ENCODE measurements at places on chromosomes 7 and 10.

DNA sequence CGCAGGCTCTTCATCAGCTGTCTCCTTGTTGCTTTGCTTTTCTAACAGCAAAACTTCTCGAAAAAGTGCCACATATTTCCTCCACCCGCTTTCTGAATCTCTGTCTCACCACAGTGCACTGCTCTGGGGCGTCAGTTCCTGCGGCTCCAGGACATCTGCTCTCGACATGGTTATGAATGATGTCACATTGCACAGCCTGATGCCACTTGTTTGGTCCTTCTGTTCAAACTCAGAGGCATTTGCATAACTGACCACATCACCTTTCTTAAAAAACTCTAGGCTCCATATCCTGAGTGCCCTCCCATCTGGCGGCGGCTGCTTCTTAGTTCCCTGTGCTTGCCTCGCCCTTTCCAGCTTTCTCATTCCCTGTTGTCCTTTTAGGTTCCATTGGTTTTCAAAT is 469.3 kb upstream of the COBL start:
- no peaks in the 10 kb centered on the region for H3K4me1 ChIP-seq
- no peak overlapping the region for H3K4me3 ChIP-seq
- H3K27me3 ChIP-seq: no peaks in the 10 kb centered on the region
- H3K27ac ChIP-seq: no peak overlapping the region
- DNase-seq: no peak

DNA sequence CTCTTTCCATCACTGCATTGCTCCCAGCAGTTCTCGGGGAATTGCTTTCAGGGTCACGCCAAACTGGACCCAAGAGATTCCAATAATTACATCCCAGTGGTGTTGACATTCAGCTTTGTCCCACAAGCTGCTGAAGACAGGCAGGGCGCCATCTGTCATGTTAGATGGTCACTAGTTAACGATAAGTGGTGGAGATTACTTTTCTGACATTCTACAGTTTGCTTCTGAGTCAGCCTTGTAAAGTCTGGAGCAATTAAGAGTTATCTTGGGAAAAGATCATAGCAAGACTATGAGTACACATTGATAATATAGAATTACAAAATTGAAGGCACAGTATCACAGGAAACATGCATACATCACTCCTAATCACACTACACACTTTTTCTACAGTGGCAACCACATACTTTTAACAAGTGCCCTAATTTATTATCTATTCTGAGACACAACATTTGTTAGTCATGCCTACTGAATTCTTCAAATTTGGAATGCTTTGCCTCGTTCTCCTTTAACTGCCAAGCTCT is 41.9 kb downstream of the SEMA3C start:
- H3K4me1 ChIP-seq: no peaks in the 10 kb centered on the region
- no peak overlapping the region for H3K4me3 ChIP-seq

GRCh38 chr7:108245523-108246226 is 115.5 kb upstream of the LAMB4 start:
- DNase-seq: no peak
- H3K4me1 ChIP-seq: no peaks in the 10 kb centered on the region
- H3K27me3 ChIP-seq: no peaks in the 10 kb centered on the region
- no peak overlapping the region for H3K4me3 ChIP-seq

DNA sequence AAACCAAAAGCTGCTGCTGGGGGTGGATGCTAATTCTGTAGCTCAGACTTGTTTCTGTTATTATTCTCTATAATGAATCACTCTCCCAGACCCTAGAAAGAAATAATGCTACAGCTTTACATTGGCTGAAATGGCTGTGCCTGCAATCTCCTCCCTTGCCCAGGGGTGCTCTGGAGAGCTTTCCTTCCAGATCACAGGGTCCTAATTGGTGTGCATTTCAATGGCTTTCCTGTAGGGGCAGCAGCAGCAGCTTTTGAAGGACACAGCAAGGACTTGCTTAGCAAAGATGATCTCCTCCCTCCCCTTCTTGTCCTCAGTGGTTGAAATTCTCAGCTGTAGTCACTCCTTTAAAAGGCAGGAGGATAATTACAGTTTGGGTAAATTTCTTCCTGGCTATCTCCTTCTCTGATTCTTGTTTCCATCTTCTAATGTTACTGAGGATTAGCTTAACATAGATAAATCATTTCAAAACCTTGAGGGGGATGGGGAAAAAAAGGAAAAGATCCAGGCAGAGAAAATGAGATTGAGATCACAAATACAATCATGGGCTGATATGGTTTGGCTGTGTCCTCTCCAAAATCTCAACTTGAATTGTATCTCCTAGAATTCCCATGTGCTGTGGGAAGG is 120.2 kb upstream of the CTTNBP2 start:
- no peaks in the 10 kb centered on the region for H3K4me1 ChIP-seq
- no peak for DNase-seq
- H3K27me3 ChIP-seq: no peaks in the 10 kb centered on the region
- no peak overlapping the region for H3K4me3 ChIP-seq
- no peaks in the 10 kb centered on the region for H3K36me3 ChIP-seq
- H3K27ac ChIP-seq: no peak overlapping the region

- no peak for DNase-seq
- H3K4me1 ChIP-seq: peaks cover 6% of the 10 kb centered on the region
- H3K36me3 ChIP-seq: no peaks in the 10 kb centered on the region
- no peak overlapping the region for H3K4me3 ChIP-seq
Measured at GRCh38 chr7:44772440-44772839, 23.8 kb downstream of the ZMIZ2 start.

GRCh38 chr7:17152721-17153120 is 145.7 kb upstream of the AHR start:
- H3K4me3 ChIP-seq: no peak overlapping the region
- no peak overlapping the region for H3K27ac ChIP-seq
- no peak for DNase-seq
- no peaks in the 10 kb centered on the region for H3K27me3 ChIP-seq
- H3K4me1 ChIP-seq: no peaks in the 10 kb centered on the region

DNA sequence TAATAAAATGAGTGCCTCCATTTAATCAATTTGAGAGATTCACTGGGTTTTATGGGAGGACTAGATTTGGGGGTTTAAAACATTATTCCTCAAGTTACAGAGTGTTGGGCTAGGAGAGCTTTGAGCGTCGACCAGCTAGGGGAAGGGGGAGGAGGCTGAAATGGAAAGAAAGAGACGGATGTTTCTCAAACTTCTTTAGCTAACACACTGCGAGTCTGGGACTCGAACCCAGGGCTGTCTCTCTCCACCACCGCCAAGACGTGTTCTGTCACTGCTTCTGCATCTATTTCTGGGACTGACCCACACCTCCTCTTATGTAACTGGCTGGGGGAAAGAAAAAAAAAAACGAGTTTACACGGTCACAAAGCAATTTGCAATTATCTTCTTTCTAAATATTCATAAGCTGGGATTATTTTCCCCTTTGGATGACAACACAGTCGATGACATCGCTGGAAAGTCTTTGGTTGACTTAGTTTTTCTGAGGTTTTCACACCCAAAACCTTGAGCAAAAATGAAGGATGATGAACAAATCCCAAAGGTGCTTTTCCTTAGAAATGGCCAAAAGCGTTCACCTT is 27.2 kb downstream of the CHST15 start:
- H3K4me1 ChIP-seq: peaks cover 4% of the 10 kb centered on the region
- no peaks in the 10 kb centered on the region for H3K27me3 ChIP-seq
- no peak for DNase-seq
- H3K4me3 ChIP-seq: no peak overlapping the region

- H3K27me3 ChIP-seq: peaks cover 6% of the 10 kb centered on the region
- H3K4me3 ChIP-seq: no peak overlapping the region
- no peak overlapping the region for H3K27ac ChIP-seq
- no peaks in the 10 kb centered on the region for H3K36me3 ChIP-seq
- DNase-seq: no peak
Measured at GRCh38 chr10:93068411-93069244, 5.1 kb upstream of the CYP26A1 start.

- peak overlapping the region; percentile 99 for H3K27ac ChIP-seq
- DNase-seq: peak; percentile 61
- H3K27me3 ChIP-seq: no peaks in the 10 kb centered on the region
- H3K36me3 ChIP-seq: no peaks in the 10 kb centered on the region
- peak overlapping the region; percentile 92 for H3K4me3 ChIP-seq
- H3K4me1 ChIP-seq: peaks cover 3% of the 10 kb centered on the region
Measured at GRCh38 chr10:31759124-31759798, 169.4 kb downstream of the ARHGAP12 start.

GRCh38 chr10:13953371-13953770 is 366.6 kb downstream of the PRPF18 start:
- no peaks in the 10 kb centered on the region for H3K36me3 ChIP-seq
- no peak overlapping the region for H3K4me3 ChIP-seq
- no peaks in the 10 kb centered on the region for H3K27me3 ChIP-seq
- no peak overlapping the region for H3K27ac ChIP-seq

DNA sequence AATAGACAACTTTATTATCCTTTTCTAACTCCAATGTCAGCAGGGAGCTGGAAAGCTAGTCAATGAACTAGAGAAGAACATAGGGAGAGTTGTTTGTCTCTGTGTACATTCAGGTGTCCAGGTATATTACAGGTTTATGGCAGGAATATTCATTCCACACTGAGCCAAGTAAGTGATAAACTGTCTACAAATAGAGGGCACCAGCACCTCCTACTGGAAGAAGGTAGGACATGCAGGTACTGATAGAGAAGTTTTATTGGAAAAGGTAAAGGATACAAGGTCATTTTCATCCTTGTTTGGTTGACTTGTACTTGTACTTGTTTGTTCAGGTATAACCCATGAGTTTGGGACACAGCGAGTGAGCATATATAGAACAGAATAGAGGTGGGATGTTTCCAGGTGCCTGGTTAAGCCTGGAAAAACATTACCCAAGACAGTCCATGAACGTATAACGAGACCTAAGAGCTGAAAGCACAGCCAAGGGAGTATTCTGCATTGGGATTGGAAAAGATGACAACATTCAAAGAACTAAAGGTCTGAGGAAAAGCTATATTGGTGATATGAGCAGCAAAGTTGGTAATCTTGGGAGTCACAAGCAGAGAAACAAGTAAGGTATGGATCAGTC is 61.4 kb upstream of the PPP1R3C start:
- H3K4me1 ChIP-seq: peaks cover 32% of the 10 kb centered on the region
- no peak overlapping the region for H3K4me3 ChIP-seq
- no peak overlapping the region for H3K27ac ChIP-seq
- H3K27me3 ChIP-seq: no peaks in the 10 kb centered on the region
- no peaks in the 10 kb centered on the region for H3K36me3 ChIP-seq
